ENCODE measurements at places on chromosomes 1 and 21.

DNA sequence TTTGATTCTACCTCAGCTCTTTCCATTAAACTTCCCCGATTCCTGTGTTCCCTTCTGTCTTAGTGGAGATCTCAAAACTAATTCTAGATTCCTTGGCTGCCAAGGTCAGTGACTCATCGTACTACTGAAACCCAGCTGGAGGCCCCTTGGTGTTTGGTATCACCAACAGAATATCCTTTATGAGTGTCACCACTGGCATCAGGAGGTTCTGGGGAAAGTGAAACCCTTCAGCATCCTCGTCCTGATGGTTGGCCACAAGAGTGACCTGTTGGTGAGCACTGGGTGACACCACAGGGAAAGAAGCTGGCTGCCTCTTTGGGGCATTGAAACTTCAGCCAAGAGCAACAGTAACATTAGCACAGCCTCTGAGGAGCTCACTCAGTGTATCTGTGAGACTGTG is 9.6 kb downstream of the RAB42 start:
- DNase-seq: no peak

DNA sequence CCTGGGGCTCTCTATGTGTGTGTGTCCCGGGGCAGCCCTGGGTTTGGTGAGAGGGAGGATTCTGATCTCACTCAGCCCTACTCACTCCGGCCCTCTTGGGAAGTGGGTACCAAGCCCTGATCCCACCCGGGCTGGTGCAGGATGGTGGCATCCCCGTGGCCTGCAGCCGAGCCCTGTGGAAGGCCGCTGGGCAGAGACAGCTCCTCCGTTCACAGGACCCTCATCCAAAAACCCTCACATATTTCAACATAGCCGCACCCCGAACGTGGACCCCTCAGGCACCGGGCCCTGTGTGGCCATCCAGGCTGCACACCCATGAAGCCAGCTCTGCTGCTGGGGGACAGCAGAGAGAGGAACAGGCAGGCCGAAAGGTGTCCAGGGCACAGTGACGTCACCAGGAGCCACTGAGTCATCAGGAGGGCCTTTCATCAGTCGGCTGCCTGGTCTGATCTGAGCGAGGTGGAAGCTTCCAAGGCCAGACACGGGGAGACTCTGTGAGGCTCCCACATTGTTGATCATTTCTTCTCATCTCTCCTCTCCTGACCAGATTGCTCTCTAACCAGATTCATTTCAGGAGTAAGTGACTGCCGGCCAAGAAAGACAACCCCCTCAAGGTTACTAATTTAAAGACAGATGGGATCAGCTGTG is 16.2 kb upstream of the GPR157 start:
- no peak for DNase-seq

- DNase-seq: no peak
Measured at GRCh38 chr1:56590520-56591011, 11.2 kb upstream of the PLPP3 start.

DNA sequence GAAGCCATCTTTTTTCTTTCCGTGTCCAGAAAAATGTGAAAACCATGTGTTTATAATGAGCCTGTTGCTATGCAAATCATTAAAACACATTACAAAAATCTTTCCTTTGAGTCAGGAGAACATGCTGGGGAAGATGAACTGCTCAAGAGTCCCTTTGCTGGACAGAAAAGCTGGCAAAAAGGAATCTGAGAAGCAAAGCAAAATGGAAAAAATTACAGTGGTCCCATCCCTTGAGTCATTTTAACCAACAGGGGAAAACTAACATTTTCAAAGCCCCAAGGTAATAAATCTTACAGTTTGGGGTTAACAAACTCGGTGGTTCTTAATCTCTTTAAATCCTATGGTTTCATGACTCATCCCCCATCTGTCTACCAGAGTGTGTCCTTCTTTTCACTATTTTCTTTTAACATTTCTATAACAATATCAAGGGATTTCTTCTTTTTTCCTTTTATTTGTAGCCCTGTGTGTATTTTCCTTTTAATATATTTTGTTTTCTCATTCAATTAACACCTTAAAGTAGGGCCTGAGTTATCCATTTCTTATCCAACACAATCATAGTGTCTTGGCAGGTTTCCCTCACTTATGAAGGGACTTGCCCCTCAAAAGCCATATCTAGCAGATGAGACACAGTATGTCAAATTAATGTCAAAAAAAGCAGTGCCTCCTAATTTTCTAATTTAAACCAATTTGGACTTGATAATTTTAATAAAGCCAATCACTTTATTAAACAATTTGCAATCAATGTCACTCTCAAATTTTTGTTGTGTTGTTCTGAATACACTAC is 105.4 kb downstream of the PTPN14 start:
- DNase-seq: no peak

DNA sequence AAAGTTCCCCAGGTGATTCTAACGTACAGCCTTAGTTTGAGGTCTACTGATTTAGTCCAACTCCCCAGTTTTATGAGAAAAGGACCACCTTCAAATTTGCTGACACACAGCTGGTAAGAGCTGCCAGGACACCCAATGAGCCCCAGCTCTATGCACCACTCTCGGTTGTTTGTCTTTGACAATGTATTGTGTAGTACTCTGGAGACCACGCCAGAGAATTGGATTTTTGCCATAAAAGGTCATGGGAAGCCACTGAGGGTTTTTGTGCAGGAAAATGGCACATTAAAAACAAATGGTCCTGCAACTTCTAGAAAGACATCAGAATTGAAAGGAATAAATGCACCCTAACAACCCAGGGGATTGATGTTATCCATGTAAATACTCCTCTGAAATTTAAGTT is 7.1 kb upstream of the IER5 start:
- no peak for DNase-seq

- peak; percentile 57 for DNase-seq
Measured at GRCh38 chr1:179706339-179706941, 36.7 kb upstream of the FAM163A start.

DNA sequence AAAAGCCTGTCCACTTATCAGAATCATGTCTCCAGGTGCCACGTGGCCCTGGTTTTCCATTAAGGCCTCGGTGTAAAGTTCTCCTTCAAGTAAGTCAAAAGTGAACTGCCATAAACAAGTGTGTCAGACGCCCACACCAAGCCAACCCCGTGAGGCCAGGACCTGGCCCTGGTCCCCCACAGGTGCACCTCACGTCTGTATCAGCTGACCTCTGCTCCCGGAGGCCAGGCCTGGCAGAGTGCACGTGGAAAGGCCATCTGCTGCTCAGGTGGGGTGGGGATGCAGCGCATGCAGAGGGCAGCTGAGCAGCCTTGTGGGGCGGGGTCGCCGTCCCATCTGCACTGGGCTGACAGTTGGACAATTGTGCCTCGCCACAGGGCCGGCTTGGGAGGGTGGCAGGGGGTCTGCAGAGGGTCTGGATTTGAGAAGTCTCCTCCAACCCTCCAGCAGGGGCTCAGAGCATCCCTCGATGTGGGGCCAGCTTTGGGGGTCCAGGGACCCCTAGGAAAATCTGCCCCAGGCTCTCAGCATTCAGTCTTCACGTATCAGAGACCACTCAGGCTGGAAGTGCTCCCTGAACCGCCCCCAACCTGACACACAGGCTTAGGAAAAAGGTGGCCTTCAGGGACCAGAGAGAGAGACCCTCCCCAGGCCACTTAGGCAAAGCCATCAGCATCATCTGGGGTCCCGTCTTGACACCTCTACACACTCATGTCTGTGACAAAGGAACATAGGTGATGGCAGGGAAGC is 3.0 kb downstream of the SLC19A1 start:
- DNase-seq: no peak

- no peak for DNase-seq
Measured at GRCh38 chr1:208977638-208978256, 605.8 kb upstream of the CAMK1G start.

GRCh38 chr1:33709783-33710718 is 153.8 kb upstream of the HMGB4 start:
- DNase-seq: no peak

DNA sequence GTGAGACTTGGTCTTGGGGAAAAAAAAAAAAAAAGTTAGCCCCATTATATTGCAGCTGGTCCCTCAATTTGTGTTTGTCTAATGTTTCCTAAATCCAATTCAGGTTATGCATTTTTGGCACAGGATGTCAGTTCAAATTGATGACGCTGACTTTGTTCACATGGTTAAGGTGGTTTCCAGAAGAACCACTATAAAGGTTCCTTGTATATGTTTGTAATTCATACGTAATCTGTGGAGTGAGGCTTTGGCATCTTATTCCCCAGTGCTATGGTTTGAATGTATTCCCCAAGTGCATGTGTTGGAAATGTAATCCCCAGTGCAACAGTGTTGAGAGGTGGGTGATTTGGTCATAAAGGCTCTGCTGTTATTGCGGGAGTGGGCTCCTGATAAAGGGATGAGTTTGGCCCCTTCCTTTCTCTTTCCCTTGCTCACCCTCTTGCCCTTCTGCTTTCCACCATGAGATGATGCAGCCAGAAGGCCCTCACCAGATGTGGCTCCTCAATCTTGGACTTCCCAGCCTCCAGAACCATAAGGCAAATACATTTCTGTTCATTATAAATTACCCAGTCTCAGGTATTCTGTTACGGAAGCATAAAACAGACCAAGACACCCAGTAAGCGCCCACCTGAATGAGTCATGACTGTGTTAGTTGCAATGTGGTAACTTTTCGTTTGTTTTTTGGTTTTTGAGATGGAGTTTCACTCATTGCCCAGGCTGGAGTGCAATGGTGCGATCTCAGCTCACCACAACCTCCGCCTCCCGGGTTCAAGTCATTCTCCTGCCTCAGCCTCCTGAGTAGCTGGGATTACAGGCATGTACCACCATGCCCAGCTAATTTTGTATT is 19.5 kb upstream of the HLCS start:
- no peak for DNase-seq

GRCh38 chr1:973459-974292 is 7.4 kb downstream of the PLEKHN1 start:
- no peak for DNase-seq

All from T follicular helper cell (primary cell).